Stimulated activated CD8-positive, alpha-beta memory T cell treated with anti-CD3 and anti-CD28 coated beads, Interleukin-4, amount 100 ng/mL, for 1 hour (primary cell): ENCODE measurements at places on chromosomes 4 and X.

GRCh38 chr4:146577111-146577510 is 55.4 kb upstream of the SLC10A7 start:
- DNase-seq = no peak

DNA sequence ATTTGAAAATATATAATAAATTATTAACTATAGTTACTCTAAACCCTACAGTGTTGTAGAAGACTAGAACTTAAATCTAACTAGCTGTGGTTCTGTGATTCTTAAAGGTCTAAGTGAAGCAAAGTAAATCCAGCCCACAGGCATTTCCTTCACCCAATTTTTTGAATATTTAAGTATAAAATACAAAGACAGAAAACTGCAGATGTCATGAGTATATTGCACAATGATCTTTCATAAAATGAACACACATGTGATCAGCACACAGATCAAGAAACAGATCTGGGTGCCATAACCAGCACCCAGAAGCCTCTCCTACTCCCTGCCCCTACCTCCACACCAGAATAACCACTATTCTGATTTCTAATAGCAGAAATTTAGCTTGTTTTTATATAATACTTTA is 82.9 kb downstream of the CAMK2D start:
- no peak for DNase-seq

- no peak for DNase-seq
Observed at GRCh38 chrX:50081282-50081889, 119.4 kb downstream of the AKAP4 start.

DNA sequence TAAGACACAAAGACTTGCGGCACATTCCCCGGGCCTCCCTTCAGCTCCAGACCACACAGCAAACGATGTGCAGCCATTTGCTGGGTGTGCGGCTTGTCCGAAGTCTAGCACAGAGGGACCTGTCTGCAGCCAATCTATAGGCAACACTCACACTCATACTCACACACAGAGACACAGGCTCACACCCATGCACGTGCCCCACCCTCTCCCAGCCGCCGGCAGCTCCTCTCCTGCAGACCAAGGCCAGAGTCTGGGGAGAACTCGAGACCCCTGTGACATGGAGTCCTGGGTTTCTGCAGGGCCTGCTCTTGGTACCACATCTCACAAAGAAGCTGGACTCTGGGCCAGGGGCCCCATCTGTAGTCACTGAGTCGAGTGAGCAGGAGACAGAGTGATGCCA is 245.4 kb upstream of the PSAPL1 start:
- no peak for DNase-seq

DNA sequence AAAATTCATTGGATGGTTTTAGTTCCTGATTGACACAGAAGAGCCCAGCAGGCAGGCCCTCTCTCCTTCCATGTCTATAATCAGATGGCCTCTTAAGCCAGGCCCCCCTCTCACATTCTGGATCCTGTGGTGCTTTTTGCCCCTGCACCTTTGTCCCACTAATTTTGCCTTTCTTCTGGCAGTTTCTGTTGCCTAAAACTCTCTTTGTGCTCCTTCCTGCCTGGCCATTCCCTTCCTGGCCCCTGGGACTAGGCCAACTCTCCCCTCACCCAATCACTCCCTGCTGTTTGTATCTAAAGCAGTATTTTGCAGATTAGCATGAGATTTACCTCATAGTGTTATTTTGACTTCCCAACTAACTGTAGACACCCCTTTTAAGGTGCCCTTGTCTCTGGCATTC is 42.7 kb upstream of the DDX3X start:
- no peak for DNase-seq

GRCh38 chr4:151263455-151263854 is 13.5 kb upstream of the PRSS48 start:
- no peak for DNase-seq

- DNase-seq = no peak
Observed at GRCh38 chr4:152459326-152459725, 76.6 kb downstream of the FBXW7 start.

DNA sequence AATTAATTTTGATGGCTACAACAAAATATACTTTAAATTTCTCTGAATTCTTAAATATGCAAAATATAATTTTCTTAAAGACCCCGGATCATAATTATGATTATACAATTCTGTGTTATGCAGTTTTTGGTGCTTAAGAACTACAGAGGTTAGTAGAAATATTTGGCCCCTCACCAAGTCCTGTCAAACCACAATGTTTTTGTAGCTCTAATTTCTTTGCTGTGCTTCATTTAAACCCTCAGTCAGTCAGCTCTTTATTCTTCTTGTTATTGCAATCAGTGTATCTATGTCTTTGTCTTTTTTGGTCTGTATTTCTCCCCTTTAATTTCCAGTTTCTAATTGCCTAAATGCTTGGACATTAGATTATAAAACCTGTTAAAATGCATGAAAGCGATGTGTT is 186.1 kb downstream of the CAMK2D start:
- no peak for DNase-seq

GRCh38 chrX:111254896-111255693 is 15.2 kb downstream of the CAPN6 start:
- no peak for DNase-seq

GRCh38 chrX:118976599-118977340 is 2.4 kb downstream of the LONRF3 start:
- DNase-seq = no peak

GRCh38 chrX:94576367-94577004 is 902.5 kb downstream of the FAM133A start:
- DNase-seq = no peak

GRCh38 chrX:10615931-10616774 is 4.2 kb downstream of the MID1 start:
- DNase-seq = no peak

- DNase-seq = no peak
Observed at GRCh38 chrX:147893741-147894140, 18.0 kb upstream of the FMR1 start.

DNA sequence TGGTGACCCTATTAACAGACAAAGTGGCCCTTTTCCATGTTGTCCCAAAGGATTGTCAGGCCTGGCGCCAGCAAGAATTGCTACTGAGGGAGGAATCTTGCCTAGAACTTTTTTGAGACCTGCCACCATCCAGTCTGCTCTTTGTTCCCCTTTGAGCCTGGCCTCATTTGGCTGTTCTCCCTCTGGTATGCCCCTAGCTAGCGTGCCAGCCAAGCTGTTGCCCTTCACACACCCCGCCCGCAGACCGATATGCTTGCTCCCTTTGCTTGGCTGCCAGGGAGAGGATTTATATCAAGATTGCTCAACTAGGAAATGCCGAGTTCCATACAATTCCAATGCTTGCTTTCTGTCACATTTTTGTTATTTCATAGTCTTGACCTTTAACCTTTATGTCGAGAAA is 24.4 kb downstream of the IGSF1 start:
- no peak for DNase-seq

GRCh38 chr4:3531318-3531878 is 824 bp downstream of the LRPAP1 start:
- no peak for DNase-seq

DNA sequence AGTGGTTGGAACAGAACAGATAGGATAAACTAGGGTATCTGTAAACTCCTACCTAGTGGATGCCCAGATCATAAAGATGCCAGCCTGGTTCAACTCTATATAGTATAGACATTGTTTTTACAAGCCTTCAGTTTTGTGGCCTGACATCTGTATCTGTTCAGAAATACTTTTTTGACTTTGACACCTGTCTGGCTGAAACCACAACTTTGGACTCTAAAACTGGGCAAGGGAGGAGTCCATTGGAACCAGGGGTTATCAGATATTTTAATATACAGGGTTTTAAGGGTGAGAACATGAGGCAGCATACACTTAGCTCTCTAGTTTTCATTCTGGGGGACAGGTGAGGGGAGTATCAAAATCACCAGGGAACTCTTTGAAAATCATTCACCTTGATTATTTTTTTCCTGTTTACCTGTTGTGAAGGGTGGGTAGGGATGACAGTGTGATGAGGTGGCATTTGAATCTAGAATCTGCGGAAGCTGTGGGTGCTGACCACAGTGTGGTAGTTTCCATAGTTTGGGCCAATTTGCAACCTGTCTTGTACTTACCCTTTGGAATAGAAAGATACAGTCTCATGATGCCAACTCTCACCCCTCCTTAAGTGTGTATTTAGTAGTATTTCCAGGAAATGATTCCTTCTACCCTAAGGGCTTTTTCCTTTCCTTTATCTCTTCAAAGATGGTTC is 20.6 kb downstream of the GAB1 start:
- no peak for DNase-seq

GRCh38 chrX:107654566-107654871 is 26.2 kb downstream of the PRPS1 start:
- DNase-seq = no peak

- DNase-seq = no peak
Observed at GRCh38 chrX:133493366-133493765, 78.1 kb upstream of the GPC4 start.

DNA sequence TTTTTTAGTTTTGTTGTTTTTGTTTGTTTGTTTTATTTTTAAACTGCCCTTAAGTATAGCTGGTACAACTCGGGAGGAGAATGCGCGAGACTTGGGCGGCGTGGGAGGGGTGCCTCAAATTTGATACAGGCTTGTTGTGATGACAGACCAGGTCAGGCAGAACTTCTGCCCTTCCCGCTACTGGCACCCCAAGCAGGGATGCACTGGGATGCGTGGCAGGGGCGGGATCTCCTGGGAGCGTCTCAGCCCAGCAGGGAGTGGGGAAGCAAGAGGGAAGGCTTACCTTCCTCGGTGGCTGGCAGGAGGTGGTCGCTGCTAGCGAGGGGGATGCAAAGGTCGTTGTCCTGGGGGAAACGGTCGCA is 851 bp downstream of the SFRP2 start:
- DNase-seq = no peak

- no peak for DNase-seq
Observed at GRCh38 chr4:70741867-70742658, 20.3 kb downstream of the RUFY3 start.

DNA sequence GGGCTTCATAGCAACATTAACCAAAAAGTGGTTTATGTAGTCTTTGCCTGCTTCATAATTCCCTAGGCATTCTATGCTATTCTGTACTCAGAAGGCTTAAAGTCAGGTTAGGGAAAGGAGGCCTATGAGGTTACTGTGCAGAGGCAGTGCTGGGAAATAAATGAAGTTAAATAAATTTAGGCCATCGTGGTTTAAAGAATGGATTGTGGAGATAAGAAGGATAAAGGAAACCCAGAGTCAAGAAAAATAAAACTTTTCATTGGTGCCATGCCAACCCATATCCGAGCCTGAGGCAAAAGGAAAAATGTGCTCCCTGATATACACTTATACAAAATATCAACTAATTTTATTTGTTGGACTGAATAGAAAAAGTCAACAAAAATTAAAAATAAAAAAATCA is 70.2 kb downstream of the AR start:
- DNase-seq = no peak

- no peak for DNase-seq
Observed at GRCh38 chr4:110154582-110154981, 43.8 kb downstream of the ELOVL6 start.

DNA sequence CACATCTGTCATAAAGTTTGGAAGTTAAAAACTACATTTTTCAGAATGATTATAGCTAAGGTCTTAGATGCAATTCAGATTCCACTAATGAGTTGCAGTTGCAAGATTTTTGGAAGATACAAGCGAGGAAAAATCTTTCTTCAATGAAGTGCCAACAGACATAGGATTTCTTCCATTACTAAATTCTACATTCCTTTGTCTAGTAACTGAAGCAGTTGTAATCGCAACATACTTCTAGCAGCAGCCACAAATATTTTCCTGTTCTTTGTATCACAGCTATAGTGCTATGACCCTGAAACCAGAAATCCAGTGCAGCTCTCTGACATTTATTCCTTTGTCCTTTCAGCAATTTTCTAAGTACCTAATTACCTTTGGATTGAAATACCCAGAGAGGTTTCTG is 225.2 kb upstream of the SLIT2 start:
- DNase-seq = no peak

DNA sequence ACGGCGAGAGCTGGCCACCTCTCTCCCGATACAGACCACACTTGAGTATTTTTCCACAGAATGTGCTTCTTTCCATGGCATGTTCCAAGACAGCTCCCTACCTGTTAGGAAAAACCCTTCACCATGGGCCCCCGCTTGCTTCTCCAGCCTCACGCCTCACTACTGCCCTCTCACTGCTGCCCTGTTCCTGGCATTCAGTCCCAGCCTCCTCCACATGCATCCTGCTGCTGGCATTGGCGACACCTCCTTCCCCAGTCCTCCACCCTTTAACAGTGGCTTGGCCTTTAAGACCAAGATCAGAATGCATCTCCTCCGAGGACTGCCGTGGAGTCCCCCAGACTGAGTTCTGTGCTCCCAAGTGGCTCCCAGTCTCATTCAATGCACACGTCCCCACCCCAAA is 10.7 kb downstream of the PNMA6F start:
- no peak for DNase-seq

GRCh38 chr4:55604996-55605395 is 13.0 kb upstream of the PDCL2 start:
- DNase-seq = no peak

DNA sequence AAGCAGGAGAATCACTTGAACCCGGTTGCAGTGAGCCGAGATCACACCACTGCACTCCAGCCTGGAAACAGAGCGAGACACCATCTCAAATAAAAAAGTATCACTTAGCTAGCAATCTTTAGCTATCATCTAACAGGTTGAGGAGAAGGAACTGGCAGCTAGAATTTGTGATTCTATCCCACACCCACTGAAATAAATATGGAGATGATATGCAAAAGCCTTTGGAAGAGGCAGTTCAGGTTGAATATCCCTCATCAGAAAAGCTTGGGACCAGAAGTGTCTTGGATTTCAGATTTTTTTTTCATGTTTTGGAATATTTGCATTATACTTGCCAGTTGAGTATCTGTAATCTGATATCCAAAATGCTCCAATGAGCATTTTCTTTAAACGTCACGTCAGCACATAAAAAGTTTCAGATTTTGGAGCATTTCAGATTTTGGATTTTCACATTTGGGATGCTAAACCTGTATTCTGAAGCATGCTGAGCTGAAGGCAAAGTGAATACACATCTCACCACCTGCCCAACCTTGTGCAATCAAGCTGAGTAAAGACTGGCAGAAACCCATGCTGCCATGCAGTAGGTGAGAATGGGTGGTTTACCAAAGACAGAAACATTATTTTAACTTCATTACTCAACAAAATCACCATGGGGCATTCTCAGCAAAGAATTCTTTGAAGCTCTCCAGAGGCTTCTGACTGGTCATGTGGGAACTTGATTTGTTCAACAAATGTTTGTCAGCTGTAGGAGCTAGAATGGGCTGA is 159.3 kb downstream of the SH3KBP1 start:
- no peak for DNase-seq

- no peak for DNase-seq
Observed at GRCh38 chr4:184671101-184671500, 21.6 kb downstream of the PRIMPOL start.

DNA sequence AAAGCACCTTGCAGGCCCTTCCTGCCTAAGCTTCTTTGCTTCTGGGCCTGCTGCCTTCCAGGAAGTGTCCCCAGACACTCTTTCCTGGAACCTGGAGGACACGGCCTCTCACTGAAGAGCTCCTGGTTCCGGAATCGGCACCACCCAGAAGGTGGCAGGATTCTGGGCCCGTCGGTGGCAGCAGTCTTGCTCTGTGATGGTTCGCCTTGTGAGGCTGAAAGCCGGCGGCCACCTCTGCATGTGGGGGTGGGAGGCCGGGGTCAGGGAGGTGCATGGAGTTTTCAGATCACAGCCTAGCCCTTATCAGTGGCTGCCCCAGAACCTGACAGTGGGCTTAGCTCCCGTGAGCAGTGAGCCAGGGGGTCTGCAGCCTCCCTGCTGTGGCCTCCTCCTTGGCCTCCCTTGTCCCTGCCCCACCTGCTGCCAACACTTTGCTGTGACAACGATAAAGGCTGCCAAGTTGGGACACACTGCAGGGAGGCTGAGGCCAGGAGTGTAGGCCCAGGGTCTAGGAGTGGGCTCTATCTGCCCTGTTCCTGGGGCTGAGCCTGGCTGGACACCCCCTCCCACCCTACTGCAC is 30.8 kb upstream of the GPR78 start:
- DNase-seq = no peak
